ENCODE measurements at places on chromosomes 6 and 20.

GRCh38 chr6:29506446-29507067, 18.8 kb upstream of the MAS1L start:
- DNase-seq = no peak

- no peak for DNase-seq
Observed at GRCh38 chr6:64023693-64024092, 388.1 kb downstream of the PHF3 start.

GRCh38 chr6:40244699-40245098, 310.4 kb upstream of the MOCS1 start:
- DNase-seq = no peak

DNA sequence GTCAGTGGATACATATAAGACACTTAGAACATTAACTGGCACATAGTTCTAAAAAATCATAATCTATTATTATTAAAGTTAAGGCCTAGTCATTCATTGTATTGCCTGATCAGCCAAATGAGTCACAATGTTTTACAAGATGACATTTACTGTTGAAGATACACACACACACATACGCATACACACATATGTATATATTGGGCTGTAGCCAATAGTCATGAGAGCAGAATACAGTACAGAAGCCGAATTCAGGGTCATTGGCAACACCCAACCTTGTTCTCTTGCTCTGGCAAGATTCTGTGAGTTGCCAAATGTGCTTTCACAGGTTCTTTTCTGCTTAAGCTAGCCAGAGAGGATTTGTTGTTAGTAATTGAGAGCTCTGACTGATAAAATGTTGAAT, 922.8 kb upstream of the MAP3K7 start:
- no peak for DNase-seq

- DNase-seq = no peak
Observed at GRCh38 chr6:130932438-130932837, 105.2 kb downstream of the SMLR1 start.

GRCh38 chr6:107272246-107272645, 156.9 kb upstream of the BEND3 start:
- DNase-seq = no peak

- no peak for DNase-seq
Observed at GRCh38 chr6:108526739-108527174, 34.0 kb upstream of the FOXO3 start.

DNA sequence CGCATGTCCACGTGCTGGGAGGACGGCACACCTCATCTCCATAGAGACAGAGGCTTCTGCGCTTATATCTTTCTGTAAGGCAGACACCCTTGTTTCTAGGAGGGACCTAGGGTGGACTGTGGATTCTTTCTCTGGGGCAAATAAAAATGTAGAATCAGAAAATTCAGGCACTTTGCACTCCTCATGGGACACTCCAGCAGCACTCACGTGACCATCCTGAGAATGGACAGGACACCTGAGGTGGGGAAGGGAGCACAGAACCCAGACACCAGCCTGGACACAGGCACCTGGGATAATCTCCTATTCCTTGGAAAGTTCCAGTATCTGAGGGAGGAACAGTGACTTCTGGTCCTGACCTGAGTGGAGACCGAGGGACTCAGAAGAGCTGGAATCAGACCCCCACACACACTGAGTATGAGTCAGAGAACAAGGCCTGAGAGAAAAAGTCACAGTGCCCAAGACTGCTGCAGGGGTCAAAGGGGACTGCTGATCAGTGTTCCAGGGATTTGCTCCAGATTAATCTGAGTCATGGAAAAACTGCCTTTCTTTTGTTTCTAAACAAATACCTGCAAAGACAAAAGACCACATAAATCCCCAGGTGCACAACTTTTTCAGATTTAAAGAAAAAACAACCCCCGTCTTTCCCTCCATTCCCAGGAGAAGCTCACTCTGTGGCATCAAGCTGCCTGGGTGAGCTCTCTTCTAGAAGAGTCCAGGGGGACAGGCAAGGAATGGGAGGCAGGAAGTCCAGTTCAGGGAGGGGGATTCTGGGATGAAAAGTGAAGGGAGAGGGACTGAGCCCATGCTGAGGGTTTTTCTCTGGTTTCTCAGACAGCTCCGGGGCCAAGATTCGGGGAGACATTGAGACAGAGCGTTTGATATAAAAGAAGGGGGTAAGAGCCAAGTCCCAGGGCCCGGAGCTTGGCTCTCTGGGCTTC, 35.6 kb upstream of the MICB start:
- no peak for DNase-seq

GRCh38 chr20:45407067-45407745, 883 bp upstream of the DBNDD2 start:
- DNase-seq = no peak

DNA sequence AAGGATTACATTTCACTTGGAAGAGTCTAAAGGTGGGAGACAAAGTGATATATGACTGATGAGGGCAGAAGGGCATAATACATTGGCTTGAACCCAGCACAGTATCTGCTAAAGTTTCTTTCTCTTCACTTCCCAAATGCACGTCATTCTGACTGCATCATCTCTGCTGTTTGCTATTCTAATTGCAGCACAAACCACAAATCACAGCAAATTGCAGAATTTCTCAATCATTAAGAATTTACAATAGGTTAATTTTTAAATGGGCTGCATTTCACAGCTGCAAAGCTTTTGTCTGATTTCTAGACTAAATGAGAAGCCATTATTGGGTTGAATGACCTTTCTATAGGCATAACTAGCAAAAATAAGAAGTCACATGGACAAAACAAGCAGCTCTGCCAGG, 337.0 kb downstream of the RNGTT start:
- no peak for DNase-seq

- DNase-seq = no peak
Observed at GRCh38 chr6:32763421-32763820, at the start of gene HLA-DQB2. Gene HLA-DQB2, minus strand, starts transcription at chr6:32763532. Its CDS starts 62 bp downstream, at chr6:32763470.

- DNase-seq = no peak
Observed at GRCh38 chr6:74577619-74578018, 628.2 kb downstream of the COL12A1 start.

GRCh38 chr6:12403201-12403826, 113.2 kb downstream of the EDN1 start:
- no peak for DNase-seq

- DNase-seq = no peak
Observed at GRCh38 chr6:13911337-13911736, 13.4 kb upstream of the RNF182 start.

DNA sequence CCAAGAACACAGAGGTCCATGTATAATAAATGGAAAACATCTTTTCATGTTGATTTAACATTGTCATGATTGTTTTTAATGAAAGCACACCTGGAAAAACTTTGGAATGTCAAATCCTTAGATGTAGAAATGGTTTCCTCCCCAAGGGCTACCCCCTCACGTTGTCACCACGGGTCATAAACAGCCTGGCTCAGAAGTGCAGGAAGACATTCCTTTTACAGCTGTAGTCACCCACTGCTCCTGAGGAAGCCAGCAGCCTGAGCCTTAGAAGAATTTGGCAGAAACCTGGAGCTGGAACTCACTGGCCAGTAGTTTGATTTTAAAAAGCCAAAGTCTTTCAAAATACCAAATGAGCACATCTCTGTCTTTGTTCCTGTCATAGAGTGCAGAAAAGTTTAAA, 23.7 kb downstream of the ADGRF5 start:
- DNase-seq = no peak

DNA sequence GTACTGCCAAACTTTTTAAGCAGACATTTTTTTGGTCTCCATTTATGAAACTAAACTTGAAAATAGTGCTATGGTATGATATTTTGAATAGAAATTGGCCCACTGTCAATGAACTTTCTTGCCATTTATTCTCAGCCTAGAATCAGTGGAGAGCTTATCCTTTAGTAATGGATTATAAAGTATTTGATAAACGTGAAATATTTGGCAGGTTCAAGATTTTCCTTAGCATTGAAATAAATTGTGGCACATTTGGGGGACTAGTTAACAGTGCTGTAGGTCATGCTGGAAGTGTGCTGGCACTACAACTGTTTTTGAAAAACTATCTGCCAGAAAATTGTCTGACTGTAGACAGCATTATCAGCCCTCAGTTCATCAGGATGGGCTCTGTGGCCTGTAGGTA, 2.1 kb downstream of the PRSS35 start:
- no peak for DNase-seq

GRCh38 chr6:14381829-14382677, 264.5 kb downstream of the CD83 start:
- DNase-seq = no peak

DNA sequence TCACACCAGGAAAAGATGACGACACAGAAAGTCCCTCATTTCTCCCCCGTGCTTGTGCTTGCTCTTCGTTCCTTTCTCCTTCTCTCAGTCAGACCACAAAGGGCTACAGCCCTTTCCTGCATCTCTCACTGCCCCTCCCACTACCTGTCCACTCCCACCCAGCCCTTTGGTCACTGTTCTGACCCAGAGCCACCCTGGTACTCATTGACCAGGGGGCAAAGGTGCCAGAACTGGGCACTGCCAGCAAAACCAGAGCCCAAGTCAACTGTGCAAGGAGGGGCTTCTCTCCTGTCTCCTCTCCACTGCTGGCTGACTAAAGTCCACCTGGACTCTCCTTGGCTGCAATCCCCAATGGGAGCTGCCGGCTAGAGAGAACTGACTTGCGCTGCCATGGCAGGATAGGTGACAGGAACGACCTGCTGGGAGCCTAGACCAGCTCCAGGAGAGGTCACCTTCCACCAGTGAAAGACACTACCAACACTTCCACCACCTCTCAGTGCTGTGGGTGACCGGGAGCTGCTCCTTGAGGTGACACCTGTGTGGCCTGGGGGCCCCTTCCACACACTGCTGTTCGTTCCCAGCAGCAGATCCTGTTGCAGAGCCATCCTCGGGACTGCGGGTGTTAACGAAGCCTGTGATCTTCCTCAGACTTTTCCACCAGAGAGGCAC, 32.8 kb downstream of the KCNK17 start:
- no peak for DNase-seq

DNA sequence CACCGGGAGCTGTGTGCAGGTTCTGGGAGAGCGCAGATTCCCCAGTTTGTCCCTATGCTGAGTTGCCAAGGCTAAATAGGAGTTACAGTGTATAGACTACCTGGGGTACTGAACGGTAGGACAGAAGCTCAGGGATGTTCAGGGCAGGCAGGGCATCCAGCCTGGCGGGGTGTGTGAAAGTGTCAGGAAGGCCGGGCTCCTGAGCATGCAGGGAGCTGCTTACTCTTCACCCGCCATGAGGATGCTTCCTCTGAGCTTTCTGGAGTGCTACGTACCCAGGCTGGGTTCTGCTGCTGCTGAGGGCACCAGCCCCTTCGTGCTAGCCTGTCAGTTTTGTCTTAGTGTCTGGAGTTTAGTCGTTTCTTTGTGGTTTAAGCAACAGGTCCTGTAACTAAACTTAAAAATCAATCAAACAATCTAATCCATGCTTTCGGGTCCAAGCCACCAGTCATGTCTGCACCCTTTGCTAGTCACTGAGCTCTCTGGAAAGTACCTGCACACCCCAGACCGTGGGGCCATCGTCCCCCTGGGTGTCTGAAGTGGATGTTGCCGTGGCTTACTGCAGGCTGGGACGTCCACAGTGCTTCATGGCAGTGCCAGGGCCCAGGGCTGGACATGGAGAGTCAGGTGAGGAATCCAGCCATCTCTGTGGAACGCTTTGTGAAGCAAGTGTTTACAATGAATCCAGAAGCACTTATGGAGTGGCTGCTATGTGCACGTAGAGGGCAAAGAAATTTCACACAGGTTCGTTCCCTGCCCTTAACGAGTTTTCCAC, 220.3 kb upstream of the SNX9 start:
- no peak for DNase-seq

GRCh38 chr6:134680021-134680420, 269.9 kb downstream of the ALDH8A1 start:
- no peak for DNase-seq

- DNase-seq = no peak
Observed at GRCh38 chr20:2299301-2299700, 3.5 kb downstream of the TGM3 start.

GRCh38 chr6:37589198-37589597, 89.5 kb upstream of the CCDC167 start:
- no peak for DNase-seq

DNA sequence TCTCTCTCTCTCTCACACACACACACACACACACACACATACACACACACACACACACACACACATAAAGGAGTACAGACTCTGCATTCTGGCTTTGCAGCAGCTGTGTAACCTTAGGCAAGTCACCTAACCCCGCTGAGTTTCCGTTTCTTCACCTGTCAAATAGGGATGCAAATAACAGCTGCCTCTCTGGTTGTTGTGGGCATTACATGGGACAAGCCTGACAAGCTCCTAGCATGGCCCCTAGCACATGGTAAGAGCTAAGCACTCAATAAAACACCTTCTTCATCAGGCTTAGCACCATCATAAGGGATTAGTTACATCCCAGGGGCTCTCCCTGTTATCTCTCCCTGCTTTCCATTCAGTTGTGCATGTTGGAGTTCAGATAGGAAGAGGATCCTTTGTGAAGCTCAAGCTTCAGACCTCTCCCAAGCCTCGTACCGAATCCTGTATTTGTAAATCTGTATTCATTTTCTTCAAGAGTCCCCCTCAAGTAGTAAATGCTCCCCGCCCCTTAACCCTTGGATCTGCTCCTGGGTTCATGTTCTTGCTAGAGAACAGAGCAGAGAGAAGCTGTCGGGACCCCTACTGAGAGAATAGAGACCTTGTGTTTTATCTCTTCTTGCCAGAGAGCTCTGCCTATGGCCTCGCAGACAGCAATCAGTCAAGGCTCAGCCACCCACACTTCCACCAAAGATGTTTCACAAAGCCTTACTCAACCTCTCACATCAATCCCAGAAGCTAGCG, 2.2 kb downstream of the SLC13A3 start:
- DNase-seq = no peak

GRCh38 chr20:44785768-44786167, 24.6 kb downstream of the RIMS4 start:
- DNase-seq = no peak

- no peak for DNase-seq
Observed at GRCh38 chr6:144294016-144294415, 8.9 kb downstream of the UTRN start.

DNA sequence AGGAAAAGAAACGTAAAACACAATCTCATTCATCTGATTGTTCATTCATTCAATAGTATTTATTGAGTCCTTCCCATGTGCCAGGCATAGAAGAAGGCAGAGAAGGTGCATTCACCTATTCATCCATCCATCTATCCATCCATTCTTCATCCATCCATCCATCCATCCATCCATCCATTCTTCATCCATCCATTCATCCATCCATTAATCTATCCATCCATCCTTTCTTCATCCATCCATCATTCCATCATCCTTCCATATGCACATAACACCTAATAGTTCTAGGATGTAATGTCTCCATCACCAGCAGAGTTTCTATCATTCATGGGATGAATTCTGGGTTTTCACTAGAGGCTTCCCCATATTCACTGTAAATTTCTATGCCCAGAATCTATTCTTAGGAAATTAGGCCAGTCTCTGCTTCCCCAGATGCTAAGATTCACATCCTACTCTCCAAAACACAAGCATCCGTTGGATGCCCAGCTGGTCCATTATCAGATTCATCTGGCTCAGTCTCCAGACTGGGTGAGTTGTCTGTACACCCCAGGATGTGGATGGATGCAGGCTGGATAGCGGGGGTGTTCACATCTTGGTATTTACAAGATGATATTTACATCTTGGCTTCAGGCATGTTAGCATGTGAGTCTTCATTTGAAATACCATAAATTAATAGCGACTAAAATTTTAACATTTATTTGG, 517.7 kb upstream of the SULF2 start:
- no peak for DNase-seq

Measured in stimulated activated CD4-positive, alpha-beta T cell treated with anti-CD3 and anti-CD28 coated beads, Interleukin-12 subunit alpha, Interleukin-12 subunit beta, amount 100 ng/mL, for 4 hours (primary cell).